SK-N-SH (cell line): ENCODE measurements at places on chromosomes 5 and 9. TPM values are rescaled to one million over a fixed set of nuclear protein-coding genes. Genes with fewer than 3 reads are reported as not detected.
A peak's percentile ranks its signal among the peaks of the same experiment; 100 is the strongest.

Gene NAIP
- 3.5 and 4.2 TPM in 2 replicates for polyA plus RNA-seq

Gene SH3PXD2B
- polyA plus RNA-seq, result 15.0 and 15.7 TPM in 2 replicates

Gene IFT74
- polyA plus RNA-seq, result 6.3 and 7.3 TPM in 2 replicates

Gene PIP5K1B
- polyA plus RNA-seq, result not detected in 2 replicates

Gene LCN1
- polyA plus RNA-seq, result not detected in 2 replicates

Gene SYK
- not detected in 2 replicates for polyA plus RNA-seq

Gene SEMA6A
- polyA plus RNA-seq, result 0.18 and 0.29 TPM in 2 replicates

Gene PHF24
- not detected in 2 replicates for polyA plus RNA-seq

Gene HRH2
- 0.08 TPM in 2 replicates for polyA plus RNA-seq

Gene EDIL3
- 51.5 and 82.9 TPM in 2 replicates for polyA plus RNA-seq

Gene TOR4A
- 0.81 and 0.99 TPM in 2 replicates for polyA plus RNA-seq

GRCh38 chr5:41083306-41083705, 12.2 kb upstream of the MROH2B start:
- no peak for DNase-seq

- no peak for DNase-seq
Observed at GRCh38 chr5:50501491-50502228, 60.6 kb upstream of the EMB start.

DNA sequence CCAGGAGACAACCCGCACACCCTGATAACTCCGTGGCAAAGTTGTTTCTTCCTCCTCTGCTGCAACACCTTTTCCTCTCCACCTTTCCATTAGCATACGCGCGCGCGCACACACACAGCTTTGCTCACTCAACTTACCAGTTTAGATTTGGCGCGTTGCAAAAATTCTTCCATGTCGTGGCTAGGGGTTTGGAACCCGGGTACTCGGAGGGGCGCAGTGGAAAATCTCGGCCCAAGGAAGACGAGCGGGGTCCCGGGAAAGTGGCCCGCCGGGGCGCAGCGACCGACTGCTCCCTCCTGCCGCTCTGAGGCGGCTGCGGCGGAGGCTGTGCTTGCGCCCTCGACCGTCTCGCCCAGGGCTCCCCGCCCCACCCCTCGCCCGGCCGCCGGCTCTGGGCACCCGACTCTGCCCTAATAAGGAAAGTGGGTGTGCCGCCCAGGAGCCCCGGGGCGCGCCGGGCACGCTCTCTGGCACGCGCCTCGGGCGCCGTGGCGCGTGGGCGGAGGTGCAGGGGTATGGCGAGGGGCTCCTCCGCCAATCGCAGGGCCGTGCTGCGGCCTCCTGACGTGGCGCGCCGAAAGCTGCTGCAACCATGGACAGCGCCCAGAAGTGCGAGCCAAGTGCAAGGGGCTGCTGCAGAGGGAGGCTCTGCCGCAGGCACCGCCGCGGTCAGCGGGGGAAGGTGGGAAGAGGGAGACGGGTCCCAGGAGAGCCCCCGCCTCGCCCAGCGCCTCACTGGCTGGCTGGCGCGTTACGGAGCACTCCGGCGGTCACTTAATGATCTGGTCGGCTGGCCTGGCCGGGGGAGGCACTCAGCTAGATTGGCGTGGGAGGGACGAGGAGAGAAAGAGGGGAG, at the start of gene PRUNE2:
PRUNE2 (minus strand) TSS at position 324 of the 856 bp plus-strand sequence; CDS start at position 173, 151 bp downstream.
- peak; percentile 35 for DNase-seq

- no peak for DNase-seq
Observed at GRCh38 chr5:133941456-133942196, 26.8 kb downstream of the C5orf15 start.

- DNase-seq, result peak; percentile 31
Observed at GRCh38 chr5:135399794-135400542, 937 bp upstream of the MACROH2A1 start.

DNA sequence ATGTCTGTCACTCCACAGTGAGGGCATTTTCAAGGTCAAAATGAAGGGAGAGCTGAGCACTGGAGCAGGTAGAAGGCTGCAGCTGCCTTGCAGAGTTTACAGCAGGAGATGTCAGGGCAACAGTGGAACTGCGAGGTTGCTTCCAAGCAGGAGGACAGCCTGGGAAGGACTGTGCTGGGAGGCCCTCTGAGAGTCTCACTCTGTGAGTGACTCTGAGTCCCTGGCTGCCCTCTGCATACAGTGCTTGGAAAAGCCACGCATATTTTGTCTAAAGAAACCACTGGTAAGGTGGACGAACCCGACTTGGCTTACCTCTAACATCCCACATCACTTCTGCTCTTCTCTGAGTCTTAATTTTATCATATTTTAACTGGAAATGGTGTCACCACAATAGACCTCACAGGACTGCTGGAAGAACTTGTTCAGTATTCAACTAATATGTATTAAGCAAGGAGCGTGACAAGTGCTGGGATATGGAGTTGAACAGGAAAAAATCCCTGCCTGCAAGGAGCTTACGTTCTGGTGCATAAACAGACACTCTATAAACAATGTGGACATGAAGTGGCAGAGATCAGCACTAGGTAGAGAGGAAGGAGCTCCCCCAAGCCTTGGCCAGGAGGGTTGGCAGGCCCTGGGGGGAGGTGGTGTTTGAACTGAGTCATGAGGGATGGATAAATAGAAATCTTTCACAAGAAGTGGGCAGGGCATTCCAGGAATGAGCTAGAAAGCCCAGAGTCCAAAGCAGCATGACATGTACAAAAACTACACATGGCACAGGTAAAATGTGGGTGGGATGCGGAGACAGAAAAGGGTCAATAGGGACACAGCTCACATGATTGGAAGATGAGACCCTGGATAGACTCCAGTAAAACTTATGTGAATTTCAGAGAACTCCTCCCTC, 64.0 kb upstream of the FOXE1 start:
- no peak for DNase-seq

DNA sequence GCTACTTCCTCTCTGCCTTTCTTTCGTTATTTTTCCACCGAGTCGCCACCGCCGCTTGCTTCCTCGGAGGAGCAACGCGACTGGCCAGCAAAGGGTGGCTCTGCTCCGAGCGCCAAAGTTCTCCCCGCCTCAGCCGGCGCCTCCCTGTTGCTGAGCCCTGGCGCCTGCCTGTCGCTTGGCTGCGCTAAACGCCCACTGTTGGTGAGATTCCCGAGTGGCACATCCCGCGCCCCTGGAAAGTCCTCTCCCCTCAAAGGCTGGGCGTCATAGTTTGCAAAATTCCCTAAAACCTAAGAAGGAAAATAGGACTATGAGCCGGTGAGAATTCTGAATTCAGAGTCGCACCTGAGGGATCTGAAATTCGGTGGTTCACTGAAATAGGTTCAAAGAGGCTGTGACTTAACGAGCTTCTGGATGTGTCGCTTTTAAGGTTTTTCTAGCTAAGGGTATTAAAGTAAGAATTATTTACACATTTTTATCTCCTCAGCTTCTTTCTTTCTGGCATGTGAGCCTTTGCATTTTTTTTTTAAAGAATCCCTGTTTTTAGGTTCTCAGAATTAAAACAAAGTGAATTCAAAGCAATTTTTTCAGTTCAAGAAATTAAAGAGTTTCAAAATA, at the start of gene GRIN3A:
GRIN3A (minus strand) TSS at position 82 of the 618 bp plus-strand sequence. CDS start 668 bp downstream, outside the sequence.
- peak; percentile 39 for DNase-seq

- DNase-seq, result no peak
Observed at GRCh38 chr5:149930749-149931574, 13.6 kb downstream of the PDE6A start.

- peak; percentile 64 for DNase-seq
Observed at GRCh38 chr9:114434878-114435311, 47.1 kb upstream of the AKNA start.

GRCh38 chr9:109781541-109782197, 1.7 kb downstream of the PALM2AKAP2 start:
- no peak for DNase-seq

DNA sequence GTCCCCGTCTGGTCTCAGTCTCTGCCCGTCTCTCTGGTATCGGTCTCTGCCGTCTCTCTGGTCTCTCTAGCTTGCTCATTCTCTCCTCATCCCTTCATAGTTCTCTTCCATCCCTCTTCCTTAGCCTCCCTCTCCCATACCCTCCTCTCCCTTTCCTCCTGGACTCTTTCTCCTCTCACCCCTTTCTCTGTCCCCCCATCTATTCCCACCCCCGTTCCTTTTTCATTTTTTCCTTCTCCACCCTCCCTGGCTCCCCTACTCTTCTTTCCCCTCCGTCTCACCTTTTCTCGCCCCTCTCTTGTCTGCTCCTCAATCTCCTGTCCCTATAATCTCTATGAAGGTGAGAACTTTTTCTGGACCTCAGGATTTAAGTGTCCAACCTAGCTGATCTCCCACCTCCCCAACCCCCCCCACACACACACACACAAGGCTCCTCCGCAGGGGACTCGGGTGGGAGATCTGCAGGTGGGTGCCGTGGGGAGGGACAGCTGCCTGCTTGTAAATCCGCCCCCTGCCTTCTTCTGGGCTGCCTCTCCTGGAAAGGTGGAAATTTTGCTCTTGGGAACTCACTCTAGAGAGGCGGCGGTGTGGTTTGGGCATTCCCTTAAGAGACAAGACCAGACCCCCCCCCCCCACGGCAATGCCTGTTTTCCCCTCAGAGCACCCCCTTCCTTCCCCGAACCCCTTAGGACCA, 953 bp downstream of the UBE2QL1 start:
- DNase-seq, result no peak

GRCh38 chr9:27154908-27155307, 45.9 kb downstream of the TEK start:
- DNase-seq, result no peak

- DNase-seq, result no peak
Observed at GRCh38 chr9:134243778-134244467, 79.6 kb upstream of the RNU6ATAC start.

DNA sequence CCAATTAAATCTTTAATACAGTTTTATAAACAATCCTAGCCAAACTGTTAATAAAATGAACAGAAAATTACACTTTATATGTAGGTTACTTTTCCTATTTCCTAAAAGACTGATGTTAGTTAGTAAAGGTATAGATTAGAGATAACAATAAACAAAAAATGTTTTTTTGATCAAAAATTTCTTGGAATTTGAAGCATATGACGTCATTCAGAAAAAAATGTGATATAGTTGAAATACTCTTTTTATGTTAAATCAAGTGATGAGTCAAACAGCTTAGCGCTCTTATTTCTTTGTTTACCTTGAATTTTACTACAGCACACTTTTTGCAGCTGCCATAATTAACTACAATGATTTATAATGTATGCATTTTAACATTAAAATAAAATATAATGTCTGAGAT, 195.8 kb downstream of the SLC12A2 start:
- DNase-seq, result no peak

- no peak for DNase-seq
Observed at GRCh38 chr5:1285141-1285540, 9.7 kb downstream of the TERT start.

- DNase-seq, result no peak
Observed at GRCh38 chr9:98024702-98025101, 31.8 kb upstream of the NANS start.

DNA sequence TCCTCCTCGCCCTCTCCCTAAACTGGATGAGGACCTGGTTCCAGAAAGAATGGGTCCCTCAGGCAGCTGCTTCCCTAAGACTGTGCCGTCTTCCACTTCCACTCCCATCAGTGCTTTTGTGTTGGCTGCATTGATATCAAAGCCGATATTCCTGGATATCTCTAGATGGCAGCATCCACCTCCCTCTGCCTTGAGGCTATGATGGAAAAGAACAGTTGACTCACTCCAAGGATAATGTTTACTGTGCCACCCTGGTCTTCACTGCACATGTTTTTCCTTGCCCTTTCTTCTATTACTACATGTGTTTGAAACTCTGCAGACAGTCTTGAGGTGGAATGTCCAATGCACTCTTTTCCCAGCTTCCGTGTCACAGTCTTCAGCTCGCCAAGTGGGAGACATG, 211.6 kb downstream of the MAST4 start:
- peak; percentile 39 for DNase-seq

GRCh38 chr5:68026092-68026885, 189.3 kb upstream of the PIK3R1 start:
- DNase-seq, result no peak

GRCh38 chr5:137289856-137290255, 209.3 kb downstream of the SPOCK1 start:
- DNase-seq, result no peak

- no peak for DNase-seq
Observed at GRCh38 chr5:131581702-131582101, 53.3 kb downstream of the RAPGEF6 start.

GRCh38 chr5:79513308-79513703, 628 bp downstream of the HOMER1 start:
- no peak for DNase-seq

- DNase-seq, result no peak
Observed at GRCh38 chr9:87152256-87152655, 204.9 kb upstream of the GAS1 start.

- DNase-seq, result no peak
Observed at GRCh38 chr9:87863882-87864465, 18.7 kb upstream of the SPATA31E1 start.
